ENCODE measurements at places on chromosomes 6 and 20.

DNA sequence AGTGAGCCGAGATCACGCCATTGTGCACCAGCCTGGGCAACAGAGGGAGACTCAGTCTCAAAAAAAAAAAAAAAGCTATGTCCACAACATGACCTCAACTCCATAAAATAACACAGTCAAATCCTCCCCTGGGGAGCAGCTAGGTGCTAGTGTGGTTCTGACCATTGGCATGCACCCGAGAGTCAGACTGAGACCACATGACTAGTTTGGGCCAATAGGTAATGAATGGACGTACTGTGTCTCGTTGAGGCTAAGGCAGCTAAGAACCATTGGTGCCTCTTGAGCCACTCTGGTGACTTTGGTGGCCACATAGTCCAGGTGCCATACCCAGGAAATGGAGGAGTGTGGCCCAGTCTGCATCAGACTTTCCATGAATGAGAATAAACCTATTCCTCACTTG is 40.3 kb downstream of the ATP9A start:
- DNase-seq: no peak

GRCh38 chr6:41836022-41836659 is 48.6 kb downstream of the TOMM6 start:
- no peak for DNase-seq

GRCh38 chr20:25464501-25465242 is 57.2 kb downstream of the GINS1 start:
- DNase-seq: no peak

DNA sequence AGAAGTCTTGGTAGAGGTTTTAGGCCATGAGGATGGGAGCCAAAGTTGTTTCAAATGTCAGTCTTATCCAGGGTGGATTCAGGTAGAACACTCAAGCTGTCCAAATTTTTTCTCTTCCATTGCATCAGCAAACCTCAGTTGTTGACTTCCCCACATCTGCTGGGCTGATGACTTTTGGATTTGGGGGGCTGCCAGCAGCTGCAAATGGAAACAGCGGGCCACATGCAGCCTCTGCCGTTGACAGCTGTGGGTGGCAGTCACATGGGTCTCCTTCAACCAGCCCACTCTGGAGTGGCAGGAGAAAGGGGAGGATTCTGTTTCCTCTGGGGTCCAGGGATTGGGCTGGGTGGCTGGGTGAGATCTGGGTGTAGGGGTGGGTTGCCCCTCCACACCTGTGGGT is 5.8 kb upstream of the MLN start:
- DNase-seq: peak; percentile 27

DNA sequence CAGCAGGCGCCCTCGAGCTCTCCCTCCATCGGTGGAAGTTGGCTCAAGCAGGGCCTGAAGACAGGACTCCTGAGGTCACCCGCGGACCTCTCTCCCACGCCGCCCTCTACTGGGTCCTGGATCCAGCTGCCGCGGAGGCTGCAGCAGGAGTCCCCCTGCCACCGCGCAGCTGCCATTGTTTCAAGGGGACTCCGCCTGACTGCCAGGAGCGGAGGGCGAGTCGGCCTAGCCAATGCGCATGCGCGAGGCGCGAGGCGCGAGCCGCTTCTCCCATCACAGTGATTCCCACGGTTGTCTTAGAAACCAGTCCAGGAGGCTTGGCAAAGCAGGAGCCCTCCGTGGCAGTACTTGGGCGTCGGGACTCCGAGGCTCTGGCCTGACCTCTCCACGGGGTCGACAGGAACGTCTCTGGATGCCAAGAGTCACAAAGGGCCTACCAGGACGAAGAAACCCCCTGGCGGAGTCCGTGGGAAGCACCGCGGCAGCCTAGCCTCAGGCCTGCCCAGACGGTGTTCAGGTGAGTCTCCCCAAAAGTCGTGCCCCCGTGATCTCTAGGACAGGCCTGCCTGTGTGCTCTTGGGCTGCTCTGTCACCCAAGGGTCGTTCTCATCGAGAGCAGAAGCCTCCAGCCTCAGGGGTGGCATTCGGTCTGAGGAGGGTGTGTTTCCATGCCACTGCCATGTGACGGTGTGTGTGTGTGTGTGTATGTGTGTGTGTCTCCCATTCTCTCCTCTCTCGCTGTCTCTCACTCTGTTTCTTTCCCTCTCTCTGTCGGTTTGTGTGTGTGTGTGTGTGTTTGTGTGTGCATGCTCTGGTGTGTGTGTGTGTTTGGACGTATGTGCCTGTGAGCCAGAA is 290.6 kb upstream of the ZNF337 start:
- peak; percentile 48 for DNase-seq

DNA sequence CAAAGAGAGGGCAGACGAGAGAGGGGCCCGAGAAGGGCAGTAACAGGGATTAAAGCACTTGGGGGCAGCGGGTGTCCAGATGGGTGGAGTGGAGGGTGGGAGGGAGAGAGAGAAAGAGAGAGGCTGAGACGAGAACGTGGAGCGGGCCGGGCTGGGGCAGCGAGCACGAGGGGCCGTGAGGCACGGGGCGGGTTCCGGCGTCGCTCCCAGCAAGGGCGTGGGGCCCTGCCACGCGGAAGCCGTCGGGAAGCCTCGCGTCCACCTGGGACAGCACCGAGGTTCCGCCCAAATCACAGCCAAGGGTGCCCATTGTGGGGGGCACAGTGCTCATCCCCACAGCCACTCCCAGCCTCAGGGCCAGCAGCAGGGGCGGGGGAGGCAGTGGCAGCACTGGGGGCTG is 49.8 kb downstream of the KCNQ2 start:
- no peak for DNase-seq

DNA sequence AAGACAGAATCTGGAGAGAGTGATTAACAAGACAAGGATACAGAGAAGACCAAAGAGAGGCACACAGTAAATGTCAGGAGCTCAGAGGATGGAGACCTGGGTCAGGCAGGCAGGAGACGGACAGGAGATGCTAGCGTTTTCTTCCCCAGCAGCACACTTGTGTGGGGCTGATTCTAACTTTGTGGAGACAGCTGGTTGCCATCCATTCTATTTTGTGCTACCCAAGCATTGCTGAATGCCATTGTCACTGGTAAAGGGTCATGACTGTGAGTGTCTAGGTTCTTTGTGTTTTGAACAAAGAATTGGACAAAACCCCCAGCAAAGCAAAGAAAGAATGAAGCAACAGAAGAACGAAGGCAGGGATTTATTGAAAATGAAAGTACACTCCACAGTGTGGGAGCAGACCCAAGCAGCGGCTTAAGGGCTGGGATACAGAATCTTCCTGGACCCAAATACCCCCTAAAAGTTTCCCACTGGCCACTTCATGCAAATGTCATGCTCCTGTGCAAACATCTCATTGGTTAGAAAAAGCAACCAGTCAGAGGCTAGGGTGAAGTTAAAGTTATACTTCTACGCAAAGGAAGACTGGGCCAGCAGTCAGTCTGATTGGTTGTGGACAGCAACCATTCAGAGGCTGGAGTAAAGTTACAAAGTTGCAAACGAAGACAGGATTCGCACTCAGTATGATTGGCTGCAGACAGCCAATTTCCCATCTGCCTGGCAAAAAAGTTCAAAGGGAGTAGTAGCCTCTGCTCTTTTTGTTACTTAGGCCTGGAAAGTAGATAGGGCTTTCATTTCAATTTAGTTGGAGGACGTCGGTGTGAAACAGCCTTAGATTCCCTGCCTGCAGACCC is 17.5 kb downstream of the PTK7 start:
- no peak for DNase-seq

DNA sequence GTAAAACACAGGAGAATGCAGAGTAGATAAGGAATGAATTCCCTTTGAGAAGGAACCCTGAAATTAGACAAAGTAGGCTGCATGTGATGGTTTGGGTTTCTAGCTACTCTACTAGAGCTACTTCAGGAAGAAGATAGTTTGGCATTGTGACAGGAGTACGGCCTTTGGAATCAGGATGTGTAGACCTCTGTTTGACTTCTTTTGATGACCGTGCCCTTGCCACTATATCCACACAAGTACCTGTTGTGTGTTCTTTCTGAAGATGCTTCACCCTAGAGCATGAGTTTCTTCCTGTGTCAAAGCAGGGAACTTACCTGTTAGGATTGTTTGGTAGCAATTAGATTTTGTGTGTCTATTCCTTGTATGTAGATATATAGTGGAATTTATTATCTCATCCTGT is 41.7 kb downstream of the CD2AP start:
- no peak for DNase-seq

DNA sequence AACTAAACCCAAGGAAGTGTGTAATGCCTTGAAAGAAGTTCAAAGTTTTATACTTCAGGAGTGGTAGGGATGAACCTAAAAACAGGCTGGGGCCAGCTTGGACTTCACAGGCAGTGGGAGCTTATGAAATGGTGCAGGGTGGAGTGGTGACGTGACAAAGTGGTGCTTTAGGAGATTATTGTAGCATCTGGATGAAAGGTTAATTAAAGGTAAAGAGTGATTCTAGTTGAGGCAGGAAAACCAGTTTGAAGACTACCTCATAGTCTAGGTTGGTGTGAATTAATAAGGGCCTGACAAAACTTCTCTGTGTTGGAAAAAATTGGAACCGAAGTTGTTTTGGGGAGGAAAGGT is 30.5 kb upstream of the GMDS start:
- no peak for DNase-seq

DNA sequence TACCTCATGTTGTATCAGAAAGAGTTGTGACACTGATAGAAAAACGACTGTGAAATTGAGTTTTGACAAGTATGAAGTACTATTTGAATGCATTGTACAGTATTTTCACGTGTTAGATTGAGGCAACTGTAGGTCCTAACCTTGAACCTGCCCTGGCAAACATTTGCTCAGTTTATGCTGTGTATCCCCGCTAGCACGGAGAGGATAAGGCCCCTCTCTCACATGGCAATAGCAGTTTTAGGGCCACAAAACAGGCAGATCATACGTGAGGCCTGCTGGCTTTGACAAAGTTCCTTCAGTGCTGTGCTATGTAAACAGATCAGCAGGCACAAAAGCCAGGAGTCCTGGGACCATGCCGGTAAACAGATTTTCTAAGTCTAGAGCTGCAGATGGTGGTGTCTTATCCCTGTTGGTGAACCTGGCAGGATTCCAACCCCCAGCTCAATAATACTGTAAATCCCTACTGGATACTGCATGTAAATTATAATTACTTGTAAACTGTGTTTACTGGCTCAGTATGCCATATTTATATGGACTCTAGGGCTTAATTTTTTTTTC is 23.8 kb upstream of the FAM217A start:
- no peak for DNase-seq

DNA sequence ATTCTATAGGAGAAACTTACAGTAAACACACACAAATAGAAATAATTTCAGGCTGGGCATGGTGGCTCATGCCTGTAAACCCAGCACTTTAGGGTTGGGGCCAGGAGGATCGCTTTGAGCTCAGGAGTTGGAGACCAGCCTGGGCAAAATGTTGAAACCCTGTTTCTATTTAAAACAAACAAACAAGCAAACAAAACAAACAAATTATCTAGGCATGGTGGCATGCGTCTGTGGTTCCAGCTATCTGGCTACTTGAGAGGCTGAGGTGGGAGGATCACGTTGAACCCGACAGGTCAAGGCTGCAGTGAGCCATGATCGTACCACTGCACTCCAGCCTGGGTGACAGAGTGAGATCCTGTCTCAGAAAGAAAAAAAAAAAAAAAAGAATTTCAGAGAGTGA is 64.0 kb downstream of the NHLRC1 start:
- DNase-seq: no peak

- peak; percentile 25 for DNase-seq
Observed at GRCh38 chr6:11386323-11386722, 151.2 kb upstream of the TMEM170B start.

DNA sequence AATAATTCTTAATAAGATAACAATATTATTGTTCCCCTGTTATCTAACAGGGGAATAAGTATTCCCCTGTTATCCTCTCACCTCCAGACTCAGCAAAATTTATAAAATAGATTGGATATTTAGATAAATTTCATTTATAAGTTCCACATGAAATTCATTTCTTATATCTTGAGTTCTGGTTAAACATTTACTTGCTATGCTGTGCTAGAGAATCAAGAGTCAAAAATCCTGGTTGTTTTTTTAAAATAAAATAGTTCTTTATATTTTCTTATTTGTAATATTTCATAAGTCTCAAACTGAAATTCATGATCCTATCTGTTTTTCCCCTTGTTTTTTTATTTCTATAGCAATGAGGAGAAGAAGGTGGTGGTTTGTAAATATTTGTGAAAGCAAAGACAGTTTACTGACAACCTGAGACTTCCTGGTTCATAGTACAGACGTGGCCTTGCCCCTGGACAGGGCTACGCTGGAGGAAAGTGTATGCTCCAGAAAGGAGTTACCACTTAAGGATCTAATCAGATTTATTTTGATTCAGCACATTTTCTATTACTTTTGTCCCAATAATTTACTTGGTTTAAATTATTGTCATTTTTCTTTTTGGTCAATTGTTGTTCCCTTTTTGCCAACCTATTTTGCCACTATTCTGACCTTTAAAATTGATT is 37.8 kb upstream of the MARCKS start:
- DNase-seq: no peak

- DNase-seq: no peak
Observed at GRCh38 chr6:40788661-40789655, 201.8 kb upstream of the LRFN2 start.

DNA sequence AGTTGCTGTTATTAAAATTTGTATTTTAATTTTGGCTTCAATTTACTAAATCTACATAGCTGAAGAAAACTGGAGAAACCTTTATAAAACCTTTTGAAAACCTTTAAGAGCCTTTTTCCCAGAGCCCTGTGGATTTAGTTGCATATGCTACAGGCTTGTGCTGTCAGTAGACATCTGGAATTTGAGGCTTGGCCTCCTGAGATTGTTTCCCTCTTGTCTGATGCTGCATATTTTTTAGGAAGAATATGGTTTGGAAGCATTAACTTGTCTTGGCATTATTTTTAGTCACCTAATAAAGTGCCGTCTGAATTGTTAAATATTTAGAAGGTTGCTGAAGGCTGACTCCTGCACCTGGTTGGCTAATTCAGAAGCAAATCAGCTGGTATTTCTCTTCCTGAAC is 369.4 kb downstream of the UTRN start:
- DNase-seq: no peak

DNA sequence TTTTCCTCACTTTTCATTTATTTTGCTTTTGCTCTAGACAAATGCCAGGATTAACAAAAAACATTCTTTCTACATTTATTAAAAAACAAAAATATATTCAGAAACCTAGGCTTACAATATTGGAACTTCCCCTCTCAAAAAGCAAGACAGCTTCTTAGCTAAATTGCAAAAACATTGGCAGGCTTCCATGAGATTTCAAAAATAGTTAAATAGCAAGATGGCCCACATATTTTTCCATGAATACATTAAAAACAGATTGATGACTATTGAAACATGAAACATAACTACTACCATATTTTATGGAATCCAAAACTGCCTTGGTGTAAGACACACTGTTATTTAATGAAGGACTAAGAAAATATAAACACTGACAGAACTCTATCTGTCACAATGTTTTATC is 92.0 kb downstream of the LY86 start:
- DNase-seq: no peak

GRCh38 chr6:437037-437392 is 45.5 kb downstream of the IRF4 start:
- no peak for DNase-seq

DNA sequence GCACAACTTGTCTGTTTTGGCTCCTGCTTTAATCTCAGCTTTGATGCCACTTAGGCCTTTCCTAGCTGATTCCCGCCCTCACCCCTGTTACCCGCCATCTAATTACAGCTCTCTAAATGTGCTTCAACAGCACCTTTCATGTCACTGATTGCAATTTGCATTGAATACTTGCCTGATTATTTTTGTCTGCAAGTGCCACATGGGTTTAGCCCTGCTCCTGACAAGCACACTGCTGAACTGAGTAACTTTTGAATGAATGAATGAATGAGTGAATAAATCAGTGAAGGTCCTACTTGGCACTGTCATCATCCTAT is 591 bp upstream of the DCBLD1 start:
- peak; percentile 3 for DNase-seq

- no peak for DNase-seq
Observed at GRCh38 chr6:77034161-77034560, 429.1 kb downstream of the HTR1B start.

- peak; percentile 45 for DNase-seq
Observed at GRCh38 chr6:146028252-146028795, 538 bp upstream of the GRM1 start.

Data from RPMI8226 (cell line).